ENCODE measurements at places on chromosomes 2 and 18.
A peak's percentile ranks its signal among the peaks of the same experiment; 100 is the strongest.

GRCh38 chr2:16615687-16616615, 49.7 kb downstream of the CYRIA start:
- no peak for DNase-seq

- DNase-seq = no peak
Observed at GRCh38 chr2:233538741-233539140, 27.8 kb downstream of the USP40 start.

- DNase-seq = no peak
Observed at GRCh38 chr2:233430081-233430480, 75.8 kb downstream of the DGKD start.

- no peak for DNase-seq
Observed at GRCh38 chr2:138493334-138493733, 8.2 kb upstream of the SPOPL start.

DNA sequence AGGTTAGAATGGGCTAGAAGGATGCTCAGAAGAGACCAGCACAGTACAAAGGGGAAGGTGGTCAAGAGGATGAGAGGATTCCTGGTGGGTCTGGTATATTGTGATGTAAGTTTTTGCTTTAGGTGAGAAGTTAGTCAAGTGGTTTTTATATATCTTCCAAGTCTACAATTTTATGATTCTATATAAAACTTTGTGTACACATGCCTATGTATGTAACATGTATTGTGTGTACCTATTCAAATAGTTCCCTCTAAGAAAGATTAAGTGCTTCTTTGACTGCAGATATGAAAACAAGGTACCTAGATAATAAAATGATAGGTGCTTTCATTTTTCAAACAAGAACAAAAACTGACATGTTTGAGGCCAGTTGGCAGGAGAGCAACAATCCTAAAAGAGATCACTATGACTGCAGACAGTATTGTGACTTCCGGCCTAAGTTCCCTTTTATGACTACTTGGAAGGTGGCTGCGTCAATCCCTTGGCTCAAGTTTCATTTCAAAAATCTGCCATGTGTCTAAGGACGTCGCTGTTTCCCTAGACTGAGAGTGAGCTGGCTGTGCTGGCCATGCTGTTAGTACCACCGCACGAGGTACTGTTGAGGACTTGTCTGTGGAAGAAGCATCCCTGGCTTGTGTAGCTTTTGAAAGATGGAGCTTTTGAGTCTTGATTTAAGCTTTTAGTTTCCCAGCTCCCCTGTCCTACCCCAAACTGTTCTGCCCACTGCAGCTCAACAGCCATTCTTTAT, 123.1 kb downstream of the PRPF40A start:
- DNase-seq = no peak

- DNase-seq = no peak
Observed at GRCh38 chr18:36537289-36537688, 239.8 kb downstream of the FHOD3 start.

- DNase-seq = peak; percentile 94
Observed at GRCh38 chr2:85405201-85406059, 4.7 kb downstream of the CAPG start.

- DNase-seq = peak; percentile 98
Observed at GRCh38 chr2:223929571-223930102, 15.5 kb downstream of the WDFY1 start.

DNA sequence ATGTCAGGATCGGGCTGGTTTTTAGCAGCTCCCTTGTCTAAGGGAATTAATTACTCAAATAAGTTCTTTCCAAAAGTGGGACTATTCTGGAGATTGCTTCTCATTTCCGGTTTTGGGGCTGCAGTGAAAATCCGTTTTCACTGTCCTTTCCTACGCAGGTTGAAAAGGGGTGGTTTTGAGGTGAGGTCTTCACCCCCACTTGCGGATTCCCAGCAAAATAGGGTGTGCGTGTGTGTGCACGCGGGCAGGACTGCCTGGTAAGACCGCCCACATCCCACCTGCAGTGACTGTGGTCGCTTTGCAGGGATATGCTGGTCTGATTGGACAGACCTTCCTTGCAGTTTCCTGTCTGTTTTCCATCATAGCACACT, 472 bp upstream of the PLEKHM3 start:
- peak; percentile 65 for DNase-seq

- no peak for DNase-seq
Observed at GRCh38 chr2:111701266-111701665, 182.7 kb downstream of the ANAPC1 start.

DNA sequence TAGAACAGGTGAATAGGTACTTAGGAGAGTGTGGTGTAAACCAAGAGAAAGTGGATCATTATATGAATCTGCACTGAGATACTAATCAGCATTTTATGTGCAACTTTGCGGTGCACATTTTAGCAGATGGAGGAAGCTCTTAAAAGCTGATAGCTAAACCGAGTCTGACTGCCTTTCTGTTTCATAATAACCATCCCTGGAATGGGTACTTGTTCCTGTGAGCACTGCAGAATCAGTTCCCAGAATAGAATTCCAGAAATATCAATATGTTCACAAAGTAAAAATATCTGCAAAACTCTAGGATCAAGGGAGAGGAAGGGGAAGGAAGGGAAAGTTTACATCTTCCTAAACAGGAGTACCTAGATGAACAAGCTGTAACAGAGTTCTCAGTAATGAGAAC, 432.2 kb upstream of the HNRNPA3 start:
- DNase-seq = no peak

- DNase-seq = no peak
Observed at GRCh38 chr2:148577845-148578492, 66.6 kb upstream of the EPC2 start.

DNA sequence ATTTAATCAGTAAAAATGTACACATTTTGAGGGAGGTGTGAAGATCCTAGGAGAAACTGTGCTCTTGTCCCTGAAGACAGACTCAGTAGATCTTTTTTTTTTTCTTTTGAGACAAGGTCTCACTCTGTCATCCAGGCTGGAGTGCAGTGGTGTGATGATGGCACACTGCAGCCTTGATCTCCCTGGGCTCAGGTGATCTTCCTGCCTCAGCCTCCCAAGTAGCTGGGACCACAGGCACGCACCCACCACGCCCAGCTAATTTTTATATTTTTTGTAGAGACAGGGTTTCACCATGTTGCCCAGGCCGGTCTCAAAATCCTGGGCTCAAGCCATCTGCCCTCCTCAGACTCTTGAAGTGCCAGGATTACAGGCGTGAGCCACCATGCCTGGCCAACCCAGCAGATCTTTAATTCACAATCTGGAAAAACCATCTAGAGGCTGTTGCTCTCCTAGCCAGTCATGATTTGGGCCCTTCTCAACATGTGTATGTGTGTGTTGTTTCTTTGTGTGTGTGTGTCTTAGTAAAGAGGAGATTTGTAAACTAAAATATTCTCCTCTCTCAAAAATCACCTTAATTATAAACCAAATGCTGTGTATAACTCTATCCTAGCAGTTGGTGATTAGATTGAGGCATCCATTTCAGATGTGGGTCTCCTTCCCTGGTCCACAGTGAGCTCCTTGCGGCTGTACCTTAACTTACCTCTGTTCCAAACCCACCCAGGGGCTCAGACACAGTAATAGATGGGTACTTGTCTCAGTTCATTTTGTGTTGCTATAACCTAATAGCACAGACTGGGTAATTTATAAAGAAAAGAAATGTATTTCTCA, 3.9 kb upstream of the MYCN start:
- DNase-seq = no peak

GRCh38 chr2:19238440-19239060, 119.9 kb downstream of the OSR1 start:
- no peak for DNase-seq

DNA sequence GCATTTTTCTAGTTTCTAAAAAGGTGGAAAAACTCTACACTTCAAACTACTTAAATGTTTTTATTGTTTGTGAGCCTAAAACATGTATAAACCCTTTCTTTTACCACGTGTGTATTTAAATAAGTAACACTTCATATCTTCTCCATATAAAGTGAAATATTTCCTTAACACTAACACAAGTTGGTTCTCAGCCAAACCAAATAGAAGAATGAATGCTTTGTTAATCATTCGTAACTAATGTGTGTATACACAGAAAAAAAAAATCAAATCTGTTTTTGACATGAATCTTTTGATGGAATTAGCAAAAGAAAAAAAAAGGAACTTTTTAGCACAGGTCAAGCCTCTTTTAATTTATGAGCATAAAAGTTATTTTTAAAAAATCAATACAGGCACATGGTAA, 89.3 kb downstream of the EHBP1 start:
- DNase-seq = no peak

- no peak for DNase-seq
Observed at GRCh38 chr18:8803063-8803795, 97.9 kb downstream of the MTCL1 start.

DNA sequence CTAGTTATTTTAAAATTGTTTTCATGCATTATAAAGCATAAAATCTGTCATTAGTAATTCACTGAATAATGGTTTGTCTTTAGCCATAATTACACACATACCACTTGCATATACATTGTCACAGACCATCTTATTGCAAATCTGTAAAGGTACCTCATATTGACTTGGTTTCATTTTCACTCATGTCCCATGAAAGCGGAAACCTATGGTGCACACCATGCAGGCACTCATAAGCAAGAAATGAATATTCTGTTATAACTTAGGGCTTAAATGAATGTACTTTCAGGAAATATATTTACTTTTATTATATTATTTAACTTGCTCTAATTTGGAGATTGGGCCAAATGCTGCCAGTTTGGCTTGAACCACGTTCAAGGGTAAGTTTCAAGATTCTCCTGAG, 29.2 kb upstream of the STK17B start:
- DNase-seq = no peak

Data from Jurkat, Clone E6-1 (cell line).